ENCODE measurements at places on chromosomes 5 and 9.

GRCh38 chr9:89107406-89107805 lies 71.2 kb downstream of the SHC3 start:
- DNase-seq: no peak

- no peak for DNase-seq
Observed at GRCh38 chr5:123365156-123365555, 58.0 kb downstream of the CEP120 start.

- no peak for DNase-seq
Observed at GRCh38 chr5:109779036-109779735, 89.5 kb downstream of the MAN2A1 start.

DNA sequence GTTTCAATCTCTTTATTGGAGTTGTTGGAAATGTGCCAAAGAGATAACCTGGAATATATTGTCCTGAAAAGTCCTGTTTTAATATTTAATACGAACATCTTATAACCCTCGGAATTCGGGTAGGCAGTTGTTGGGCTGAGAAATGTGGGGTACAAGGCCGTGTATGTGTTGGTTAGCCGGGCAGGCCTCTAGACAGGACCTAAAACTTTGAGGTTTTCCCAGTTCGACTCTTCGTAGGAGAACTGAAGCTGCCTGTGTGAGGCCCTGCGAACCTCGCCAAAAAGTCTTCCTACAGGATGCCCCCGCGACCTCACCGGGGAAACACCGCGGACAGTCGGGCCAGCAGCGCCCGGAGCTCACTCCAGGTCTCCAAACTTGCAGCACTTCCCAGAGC lies 583 bp upstream of the TJP2 start:
- DNase-seq: no peak

GRCh38 chr5:30347858-30348257 lies 845.6 kb upstream of the CDH6 start:
- DNase-seq: no peak

- DNase-seq: no peak
Observed at GRCh38 chr9:21761309-21761901, 41.0 kb upstream of the MTAP start.

DNA sequence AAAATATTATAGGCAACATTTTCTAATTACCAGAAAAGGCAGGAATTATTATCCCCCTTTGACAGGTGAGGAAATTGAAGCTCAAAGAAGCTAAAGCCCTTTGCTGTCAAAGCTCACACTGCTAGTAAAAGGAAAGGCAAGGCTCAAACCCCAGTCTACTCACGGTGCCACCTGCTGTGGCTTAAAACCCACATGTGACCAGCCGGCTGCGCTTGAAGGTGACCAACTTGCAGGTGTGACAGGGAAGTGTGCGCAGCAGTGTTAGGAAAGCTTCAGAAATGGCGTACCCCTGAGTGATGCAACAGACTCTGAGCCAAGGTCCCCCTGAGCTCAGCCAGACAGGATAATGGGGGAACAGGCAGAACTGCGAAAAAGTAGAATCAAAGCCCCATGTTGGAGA lies 45.2 kb downstream of the PAX5 start:
- no peak for DNase-seq

GRCh38 chr9:137461663-137462395 lies 2.7 kb upstream of the NSMF start:
- DNase-seq: peak; percentile 83

DNA sequence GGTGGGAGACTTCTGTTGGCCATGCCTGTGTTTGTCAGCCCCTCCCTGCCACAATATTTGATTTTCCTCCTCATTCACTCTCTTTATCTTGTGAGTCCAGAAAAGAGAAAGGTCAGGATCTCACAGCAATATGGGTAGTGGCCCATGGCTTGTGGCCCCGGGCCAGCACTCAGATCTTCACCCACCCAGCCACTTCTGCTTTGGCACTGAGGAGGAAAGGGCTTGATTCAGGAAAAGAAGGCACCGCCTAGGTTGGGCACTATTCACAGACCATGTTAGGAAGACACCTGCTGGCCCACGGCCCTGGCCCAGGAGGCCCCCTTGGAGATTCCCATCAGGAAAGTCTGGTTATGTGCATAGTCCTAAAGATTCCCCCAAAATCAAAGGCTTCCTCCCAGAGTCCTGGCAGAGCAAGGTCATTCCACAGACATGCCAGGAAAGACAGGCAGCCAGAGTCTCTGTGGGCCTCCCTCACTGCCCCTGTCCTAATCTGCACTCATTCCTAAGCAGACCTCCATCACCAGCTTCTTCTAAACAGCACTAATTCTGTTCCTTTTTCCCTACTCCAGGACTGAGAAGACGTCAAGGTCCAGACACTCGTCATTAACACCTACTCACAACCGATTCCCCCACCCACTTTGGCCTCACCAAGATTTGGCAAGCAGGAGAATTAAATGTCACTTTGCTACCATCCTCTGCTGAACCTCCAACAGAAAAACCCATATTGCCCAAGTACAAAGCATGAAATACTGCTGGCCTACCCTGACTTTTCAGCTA lies 179.3 kb downstream of the DEPDC1B start:
- no peak for DNase-seq

GRCh38 chr9:126794441-126794840 lies 10.4 kb upstream of the ZBTB43 start:
- DNase-seq: no peak

DNA sequence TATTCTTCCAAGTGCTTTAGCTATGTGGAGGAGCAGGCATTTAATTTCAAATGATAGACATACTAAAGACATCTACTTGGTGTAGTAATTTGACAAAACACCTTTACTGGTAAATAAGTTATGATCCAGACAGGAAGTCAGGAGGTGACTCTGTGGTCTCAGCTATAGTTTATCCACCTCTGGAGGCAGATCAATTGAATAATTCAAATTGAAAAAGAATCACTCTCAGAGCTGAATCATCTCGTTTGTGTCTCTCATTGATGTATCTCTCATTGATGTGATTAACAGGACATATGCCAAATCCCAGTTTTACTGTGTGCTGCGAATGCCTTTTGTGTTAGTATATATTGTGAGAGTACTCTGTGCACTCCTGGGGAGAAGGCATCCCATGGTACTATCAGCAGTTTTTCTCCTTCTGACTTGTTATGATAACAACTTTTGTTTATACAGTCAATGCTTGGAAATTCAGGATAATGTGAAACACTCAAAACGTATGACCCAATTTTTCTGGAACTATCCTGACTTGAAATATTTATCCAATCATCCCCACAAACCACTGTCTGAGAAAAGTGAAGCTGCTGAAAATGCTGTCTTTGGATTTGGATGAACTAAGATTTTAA lies 48.5 kb upstream of the DAB2 start:
- DNase-seq: no peak

DNA sequence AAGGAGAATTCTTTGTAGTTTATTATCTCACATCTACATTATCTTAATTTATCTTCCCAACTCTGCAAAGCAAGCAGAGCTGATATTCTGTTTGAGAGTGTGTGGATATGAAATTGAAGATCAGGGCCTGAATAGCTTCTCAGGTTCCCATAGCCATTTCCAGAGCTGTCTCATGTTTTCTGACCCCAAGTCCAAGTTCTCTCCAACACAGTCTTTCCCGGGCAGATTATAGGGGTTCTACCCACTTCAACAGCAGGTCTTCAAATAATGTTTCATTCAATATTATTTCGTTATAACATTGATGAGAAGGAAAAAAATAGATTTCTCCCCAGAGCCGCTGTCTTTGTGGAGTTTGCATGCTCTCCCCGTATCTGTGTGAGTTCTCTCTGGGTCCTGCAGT lies 234.9 kb downstream of the ENC1 start:
- DNase-seq: no peak

- no peak for DNase-seq
Observed at GRCh38 chr5:72284559-72285423, 35.2 kb downstream of the MRPS27 start.

DNA sequence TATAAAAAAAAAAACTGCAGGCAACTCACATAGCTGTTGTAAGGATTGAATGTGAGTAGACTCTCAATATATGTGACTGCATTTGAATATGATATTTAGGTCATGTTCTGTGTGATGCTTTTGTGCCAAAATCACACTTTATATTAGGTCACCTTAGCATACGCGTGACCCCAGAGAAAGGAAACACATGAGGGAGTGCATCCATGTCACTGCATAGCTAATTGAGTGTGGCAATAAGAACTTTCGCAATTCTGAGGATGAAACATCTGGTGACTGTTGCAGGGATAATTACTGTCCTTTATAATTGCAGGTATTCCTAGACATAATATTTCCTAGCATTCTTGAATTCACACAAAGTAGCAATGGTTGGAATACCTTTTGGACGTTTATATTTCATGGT lies 459.5 kb upstream of the KLF4 start:
- no peak for DNase-seq

DNA sequence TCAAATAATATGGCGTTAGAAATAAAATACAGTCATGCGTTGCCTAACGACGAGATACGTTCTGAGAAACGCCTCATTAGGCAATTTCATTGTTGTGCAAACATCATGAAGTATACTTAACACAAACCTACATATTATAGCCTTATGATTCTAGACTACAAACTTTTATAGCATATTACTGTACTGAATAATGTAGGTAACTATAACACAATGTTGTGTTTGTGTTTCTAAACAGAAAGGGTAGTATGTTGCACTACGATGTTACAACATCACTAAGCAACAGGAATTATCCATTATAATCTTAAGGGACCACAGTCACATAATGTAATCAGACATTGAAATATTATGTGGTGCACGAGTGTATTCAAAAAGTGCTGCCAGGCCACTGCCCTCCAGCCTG lies 3.0 kb upstream of the SMC2 start:
- DNase-seq: no peak
